ENCODE measurements at places on chromosomes 16 and 17.

DNA sequence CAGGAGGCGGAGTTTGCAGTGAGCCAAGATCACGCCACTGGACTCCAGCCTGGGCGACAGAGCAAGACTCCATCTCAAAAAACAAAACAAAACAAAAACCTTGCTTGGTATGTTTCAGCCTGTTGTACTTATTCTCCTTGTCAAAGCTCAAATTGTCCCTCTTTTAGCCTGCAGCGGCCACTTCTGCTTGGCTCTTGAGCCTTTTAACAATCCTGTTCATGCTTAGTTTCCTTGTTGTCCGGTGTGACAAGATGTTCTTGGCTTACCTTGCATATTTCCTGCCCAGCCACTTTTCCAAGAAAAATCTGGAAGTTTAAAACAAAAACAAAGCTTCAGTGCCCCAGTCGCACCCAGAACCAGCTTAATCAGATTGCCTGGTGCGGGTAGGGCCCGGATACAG lies 81.0 kb downstream of the ABCC1 start:
- DNase-seq = no peak

DNA sequence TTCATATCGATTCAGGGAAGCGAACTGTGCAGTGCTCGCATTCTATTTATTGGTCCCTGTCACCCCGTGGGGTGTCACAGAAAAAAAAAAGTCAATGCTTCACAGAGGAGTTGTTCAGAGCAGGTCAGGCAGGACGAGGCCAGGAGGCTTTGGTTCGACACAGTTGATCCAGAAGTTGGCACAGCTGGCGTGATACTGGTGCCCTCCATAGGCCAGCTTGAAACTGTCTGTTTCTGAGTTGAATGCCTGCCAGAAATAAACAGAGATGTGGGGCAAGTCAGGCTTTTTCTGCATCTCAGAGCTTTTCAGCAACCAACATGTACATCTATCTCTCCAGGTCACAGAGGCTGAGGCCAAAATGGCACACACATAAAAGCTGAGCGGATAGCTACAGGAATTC lies 29.1 kb downstream of the DUSP14 start:
- DNase-seq = no peak

GRCh38 chr17:63349478-63350000 lies 96.6 kb downstream of the CYB561 start:
- DNase-seq = no peak

DNA sequence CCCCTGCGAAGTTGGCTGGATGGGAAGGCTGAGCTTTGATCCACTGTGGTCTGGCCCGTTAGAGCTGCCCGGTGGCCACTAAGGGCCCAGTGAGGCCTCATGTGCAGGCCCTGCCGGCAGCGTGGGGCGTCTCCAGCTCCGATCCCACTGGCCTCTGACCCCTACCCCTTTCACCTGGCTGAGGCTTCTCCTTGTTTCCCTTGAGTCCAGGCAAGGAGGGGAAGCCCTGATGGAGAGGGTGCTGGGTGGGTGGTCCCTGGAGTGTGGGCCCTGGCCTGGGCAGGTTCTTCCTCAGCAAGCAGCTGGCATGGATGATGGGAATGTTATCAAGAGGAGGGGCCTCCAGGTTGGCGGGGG lies 356.8 kb downstream of the SEC14L1 start:
- DNase-seq = no peak

- no peak for DNase-seq
Observed at GRCh38 chr16:10343124-10343760, 42.6 kb upstream of the ATF7IP2 start.

GRCh38 chr17:82077617-82078358 lies 12.2 kb upstream of the DUS1L start:
- no peak for DNase-seq

DNA sequence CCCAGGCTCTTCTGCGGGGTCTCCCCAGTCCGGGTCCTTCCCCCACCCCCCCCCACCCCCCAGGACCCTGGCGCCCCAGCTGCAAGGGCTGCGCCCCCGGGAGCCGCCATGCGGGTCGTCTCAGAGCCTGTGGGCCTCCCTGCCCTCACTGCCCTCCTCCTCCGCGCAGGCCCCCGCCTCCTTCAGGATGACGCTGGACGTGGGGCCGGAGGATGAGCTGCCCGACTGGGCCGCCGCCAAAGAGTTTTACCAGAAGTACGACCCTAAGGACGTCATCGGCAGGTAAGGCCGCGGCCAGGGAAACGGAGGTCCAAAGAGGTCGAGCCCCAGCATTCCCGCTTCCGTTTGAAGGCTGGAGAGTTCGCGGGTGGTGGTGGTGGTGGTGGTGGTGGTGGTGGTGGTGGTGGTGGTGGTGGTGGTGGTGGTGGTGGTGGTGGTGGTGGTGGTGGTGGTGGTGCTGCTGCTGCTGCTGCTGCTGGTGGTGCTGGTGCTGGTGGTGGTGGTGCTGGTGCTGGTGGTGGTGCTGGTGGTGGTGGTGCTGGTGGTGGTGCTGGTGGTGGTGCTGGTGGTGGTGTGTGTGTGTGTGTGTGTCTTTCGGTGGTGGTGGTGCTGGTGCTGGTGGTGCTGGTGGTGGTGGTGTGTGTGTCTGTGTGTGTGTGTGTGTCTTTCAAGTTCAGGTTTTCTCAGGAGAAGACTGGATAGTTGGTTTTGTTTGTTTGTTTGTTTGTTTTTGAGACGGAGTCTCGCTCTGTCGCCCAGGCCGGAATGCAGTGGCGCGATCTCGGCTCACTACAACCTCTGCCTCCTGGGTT lies 615 bp downstream of the PHKG2 start:
- no peak for DNase-seq

- DNase-seq = no peak
Observed at GRCh38 chr17:82933911-82934310, 94.1 kb upstream of the ZNF750 start.

DNA sequence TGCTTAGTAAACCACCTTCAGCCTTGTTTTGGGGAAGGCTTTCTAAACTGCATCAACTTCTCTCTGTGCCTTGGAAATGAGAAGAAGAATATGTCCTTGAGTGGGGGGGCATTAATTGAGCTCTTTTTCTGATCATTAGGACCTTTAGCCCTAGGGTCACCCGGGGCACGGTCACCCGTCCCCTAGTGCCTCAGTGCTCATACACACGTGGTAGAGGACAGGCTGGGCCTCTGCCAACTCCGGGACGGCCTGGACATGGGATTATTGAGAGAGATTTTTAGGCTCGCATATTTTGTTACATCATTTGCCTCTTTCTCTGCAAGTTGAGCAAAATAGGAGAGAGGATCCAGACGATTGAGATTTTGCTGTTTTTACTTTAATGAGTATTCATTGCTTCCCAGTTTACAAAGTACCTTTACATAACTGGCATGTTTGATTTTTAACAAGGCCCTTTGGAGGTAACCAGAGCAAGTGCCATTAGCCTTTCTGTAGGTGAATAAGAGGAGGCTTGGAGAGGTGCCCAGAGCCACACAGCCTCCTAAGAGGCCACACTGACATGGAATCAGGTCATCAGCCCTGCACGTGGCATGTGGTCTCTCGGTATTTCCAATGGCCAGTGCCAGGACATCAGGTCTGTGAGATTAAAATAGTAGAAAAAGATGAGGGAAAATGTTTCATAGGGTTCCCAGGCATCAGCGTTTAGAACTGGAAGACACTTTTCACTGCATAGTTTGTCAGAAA lies 11.1 kb downstream of the PMM2 start:
- DNase-seq = no peak

GRCh38 chr16:73006026-73006425 lies 41.9 kb downstream of the ZFHX3 start:
- DNase-seq = no peak

GRCh38 chr16:79336437-79337229 lies 263.9 kb downstream of the MAF start:
- peak; percentile 21 for DNase-seq

DNA sequence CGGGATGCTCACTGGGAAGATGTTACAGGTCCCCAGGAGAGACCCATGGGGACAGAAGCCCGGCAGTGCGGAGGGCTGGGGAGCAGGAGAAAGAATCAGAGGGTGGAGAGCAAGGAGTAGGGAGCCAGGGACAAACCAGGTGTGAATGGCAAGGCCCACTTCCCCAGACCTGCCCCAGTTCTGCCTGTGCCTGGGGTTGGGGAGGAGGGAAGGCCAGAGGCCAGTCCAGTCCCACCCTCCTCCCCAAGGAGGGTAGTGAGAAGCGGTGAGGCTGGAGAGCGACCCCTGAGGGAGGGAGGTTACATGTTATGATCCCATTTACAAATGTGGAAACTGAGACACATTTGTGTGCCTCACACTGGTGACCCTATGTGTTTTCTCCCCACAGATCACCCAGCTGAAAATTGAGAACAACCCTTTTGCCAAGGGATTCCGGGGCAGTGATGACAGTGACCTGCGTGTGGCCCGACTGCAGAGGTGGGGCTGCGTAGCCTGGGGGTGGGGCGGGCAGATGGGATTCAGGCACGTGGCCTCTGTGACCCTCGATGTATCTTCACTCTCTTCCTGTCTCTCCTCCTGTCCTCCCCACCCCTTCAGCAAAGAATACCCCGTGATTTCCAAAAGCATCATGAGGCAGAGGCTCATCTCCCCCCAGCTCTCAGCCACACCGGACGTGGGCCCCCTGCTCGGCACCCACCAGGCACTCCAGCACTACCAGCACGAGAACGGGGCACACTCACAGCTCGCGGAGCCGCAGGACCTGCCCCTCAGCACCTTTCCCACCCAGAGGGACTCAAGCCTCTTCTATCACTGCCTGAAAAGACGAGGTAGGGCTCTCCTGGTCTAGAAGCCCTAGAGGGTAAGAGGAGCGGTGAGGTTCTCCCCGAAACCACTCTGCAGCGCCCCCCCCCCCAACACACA lies 27.5 kb downstream of the TBX4 start:
- DNase-seq = no peak

- DNase-seq = no peak
Observed at GRCh38 chr17:6304894-6305612, 129.9 kb downstream of the AIPL1 start.

- no peak for DNase-seq
Observed at GRCh38 chr16:73000907-73001521, 46.9 kb downstream of the ZFHX3 start.

GRCh38 chr16:68128577-68129305 lies 43.6 kb downstream of the NFATC3 start:
- DNase-seq = no peak

DNA sequence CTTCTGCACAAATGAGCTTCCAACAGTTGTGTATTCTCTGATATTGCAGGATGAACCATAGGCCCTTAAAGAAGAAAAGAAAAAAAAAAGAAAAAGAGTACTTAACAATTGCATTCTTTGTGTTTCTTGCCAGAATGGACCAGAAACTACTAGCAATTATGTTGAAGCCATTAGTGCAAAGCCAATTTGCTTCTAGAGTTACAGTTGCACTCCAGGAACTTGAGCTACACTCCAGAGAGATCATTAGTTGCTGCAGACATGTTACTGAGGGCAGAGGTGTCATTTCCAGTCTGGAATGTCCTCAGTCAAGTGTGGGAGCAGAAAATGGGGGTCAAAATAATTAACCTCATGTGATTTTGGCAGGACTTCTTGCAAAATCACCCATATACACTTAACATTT lies 85.6 kb upstream of the CCL2 start:
- DNase-seq = no peak

- no peak for DNase-seq
Observed at GRCh38 chr16:52863000-52863399, 189.7 kb downstream of the CHD9NB start.

DNA sequence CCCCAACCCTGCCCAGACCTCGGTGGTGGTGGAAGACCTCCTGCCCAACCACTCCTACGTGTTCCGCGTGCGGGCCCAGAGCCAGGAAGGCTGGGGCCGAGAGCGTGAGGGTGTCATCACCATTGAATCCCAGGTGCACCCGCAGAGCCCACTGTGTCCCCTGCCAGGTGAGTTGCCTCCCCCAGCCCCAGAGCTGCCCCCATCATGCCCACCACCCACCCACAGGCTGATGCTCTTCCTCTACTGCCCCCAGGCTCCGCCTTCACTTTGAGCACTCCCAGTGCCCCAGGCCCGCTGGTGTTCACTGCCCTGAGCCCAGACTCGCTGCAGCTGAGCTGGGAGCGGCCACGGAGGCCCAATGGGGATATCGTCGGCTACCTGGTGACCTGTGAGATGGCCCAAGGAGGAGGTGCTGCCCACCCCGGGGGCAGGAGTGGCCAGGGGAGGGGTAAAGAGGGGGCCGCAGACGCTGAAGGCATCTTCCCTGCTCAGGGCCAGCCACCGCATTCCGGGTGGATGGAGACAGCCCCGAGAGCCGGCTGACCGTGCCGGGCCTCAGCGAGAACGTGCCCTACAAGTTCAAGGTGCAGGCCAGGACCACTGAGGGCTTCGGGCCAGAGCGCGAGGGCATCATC lies 8.4 kb downstream of the GALK1 start:
- DNase-seq = no peak

GRCh38 chr16:89193576-89194293 lies 6.6 kb downstream of the SLC22A31 start:
- no peak for DNase-seq

GRCh38 chr17:31416503-31416923 lies 25.0 kb downstream of the RAB11FIP4 start:
- DNase-seq = no peak

- DNase-seq = peak; percentile 56
Observed at GRCh38 chr16:88747588-88748301, 37.3 kb downstream of the PIEZO1 start.

- DNase-seq = no peak
Observed at GRCh38 chr17:5481451-5481850, 4.5 kb downstream of the DERL2 start.

- DNase-seq = no peak
Observed at GRCh38 chr16:68417711-68418301, 30.5 kb downstream of the SMPD3 start.

- DNase-seq = peak; percentile 100
Observed at GRCh38 chr16:30903596-30903995, 7.2 kb downstream of the CTF1 start.

- no peak for DNase-seq
Observed at GRCh38 chr17:76404976-76405563, 20.7 kb downstream of the SPHK1 start.

DNA sequence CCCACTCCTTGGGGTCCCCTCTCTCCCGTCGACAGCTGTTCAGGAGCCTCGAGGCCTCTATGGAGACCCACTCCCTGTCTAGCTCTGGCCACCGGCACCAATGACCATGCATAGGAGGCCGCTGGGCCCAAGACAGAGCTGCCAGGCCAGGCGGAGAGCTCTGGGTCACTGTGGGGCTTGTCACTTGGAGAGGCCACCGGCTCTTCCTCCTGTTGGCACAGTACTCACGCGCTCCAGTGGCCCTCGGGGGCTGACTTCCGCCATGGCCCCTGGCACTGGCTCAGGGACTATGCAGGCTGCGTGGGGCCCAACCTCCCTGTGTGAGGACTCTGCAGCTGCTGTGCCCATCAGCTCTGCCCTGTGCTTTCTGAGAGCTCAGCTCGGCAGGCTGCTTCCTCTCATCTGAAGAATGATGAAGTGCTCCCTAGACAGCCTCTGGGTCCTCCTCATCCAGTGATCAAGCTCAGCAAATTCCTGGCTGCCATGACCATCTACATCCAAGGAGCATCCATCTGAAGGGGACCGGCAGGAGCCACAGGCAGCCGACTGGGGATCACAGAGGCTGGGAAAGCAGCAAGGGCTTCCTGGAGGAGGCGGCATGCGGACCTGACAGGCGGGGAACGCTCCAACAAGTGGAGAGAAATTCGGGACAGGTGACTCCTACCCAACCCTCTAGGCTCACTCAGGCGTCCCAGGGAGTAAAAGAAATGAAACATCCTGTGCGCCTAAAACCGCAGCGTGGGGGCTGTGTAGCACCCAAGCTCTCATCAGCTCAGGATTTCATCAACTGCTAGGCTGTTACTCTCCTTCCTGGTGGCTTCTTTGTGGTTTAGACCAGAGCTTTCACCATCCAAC lies 16.8 kb downstream of the GALNS start:
- peak; percentile 95 for DNase-seq

Data from MV-4-11 (cell line).